ENCODE measurements at places on chromosomes 5 and 9.

DNA sequence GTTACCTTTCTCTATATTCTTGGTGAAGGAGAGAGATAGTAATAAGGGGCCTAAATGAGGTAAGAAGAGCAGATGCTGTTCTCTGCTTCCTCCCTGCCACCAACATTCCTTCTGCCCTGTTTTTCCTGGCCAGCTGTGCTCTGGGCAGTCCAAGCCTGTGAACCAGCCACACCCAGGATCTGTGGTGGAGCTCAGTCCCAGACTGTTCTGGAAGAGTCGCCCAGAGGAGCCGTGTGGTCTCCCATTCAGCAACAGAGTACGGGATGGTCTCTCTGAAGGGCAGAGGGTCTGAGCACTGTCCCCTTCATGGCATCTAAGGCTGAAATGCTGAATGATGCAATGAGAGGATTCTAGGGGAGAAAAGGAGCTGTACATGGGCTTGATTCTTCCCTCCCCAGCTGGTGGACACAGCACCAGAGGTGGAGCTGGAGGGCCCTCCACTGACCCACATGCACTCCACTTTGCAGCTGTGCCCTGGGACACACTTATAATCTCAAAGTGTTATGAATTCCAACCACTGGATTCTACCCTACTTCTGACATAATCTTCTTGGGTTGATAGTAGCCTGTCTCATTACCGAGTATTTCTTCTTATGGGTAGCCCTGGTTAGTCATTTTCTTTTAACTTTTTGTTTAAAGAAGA lies 70.8 kb upstream of the RPS23 start:
- DNase-seq = no peak

GRCh38 chr5:1480217-1480616 lies 35.0 kb upstream of the SLC6A3 start:
- no peak for DNase-seq

GRCh38 chr9:77772646-77773045 lies 124.5 kb upstream of the GNA14 start:
- no peak for DNase-seq

DNA sequence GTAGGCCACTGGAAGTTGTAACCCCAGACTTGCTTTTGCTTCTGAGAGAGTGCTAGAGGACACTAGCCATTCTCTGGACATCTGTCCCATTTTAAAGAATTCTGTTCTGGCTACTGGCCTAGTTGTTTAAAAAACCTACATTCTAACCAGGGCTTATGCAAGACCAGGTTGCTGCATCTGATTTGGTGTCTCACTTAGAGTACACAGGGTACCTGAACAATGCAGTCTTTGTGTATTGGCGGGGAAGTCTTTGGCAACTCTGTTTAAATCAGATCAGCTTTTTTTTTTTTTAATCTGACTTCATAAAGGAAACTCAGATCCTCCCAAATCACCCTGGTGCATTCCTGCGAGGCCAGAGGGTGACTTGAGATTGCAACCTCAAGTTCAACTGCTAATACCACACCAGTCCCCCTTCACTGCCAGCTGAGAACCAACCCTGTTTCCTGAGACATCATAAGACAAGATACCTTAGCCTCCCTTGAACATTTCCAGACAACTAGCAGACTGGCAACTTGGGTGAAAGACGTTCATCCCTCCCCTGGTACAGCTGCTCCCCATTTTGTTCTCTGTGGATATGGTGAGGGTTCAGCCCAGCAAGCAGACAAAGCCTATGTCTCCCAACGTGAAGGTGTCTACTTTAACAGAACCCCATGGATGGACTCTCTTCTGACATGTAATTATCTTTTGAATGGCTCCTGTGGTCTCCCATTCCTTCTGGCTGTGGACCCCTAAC lies 27.0 kb downstream of the SKP1 start:
- no peak for DNase-seq

GRCh38 chr9:137222190-137223077 lies at the start of gene RNF208:
Gene RNF208, minus strand, starts transcription at chr9:137222240. Its CDS starts 1,028 bp downstream, at chr9:137221212.
- DNase-seq = peak; percentile 26

GRCh38 chr5:68460147-68460798 lies 244.7 kb downstream of the PIK3R1 start:
- peak; percentile 35 for DNase-seq
